ENCODE measurements at places on chromosomes 1 and 21. TPM values are rescaled to one million over a fixed set of nuclear protein-coding genes. Genes with fewer than 3 reads are reported as not detected.

Gene ADORA1
- total RNA-seq: 0.59 TPM

Gene USP24
- total RNA-seq: 46.7 TPM

Gene SPATA1
- 1.8 TPM for total RNA-seq

Gene FMN2
- 15.4 TPM for total RNA-seq

Gene HTR6
- total RNA-seq: not detected

Gene S100A16
- 537 TPM for total RNA-seq

Gene COL16A1
- 58.5 TPM for total RNA-seq

Gene CD1B
- not detected for total RNA-seq

Gene CALML6
- under 0.01 TPM for total RNA-seq

Gene PROX1
- 0.37 TPM for total RNA-seq

Gene MATN1
- total RNA-seq: not detected

Gene SEC22B
- total RNA-seq: 48.1 TPM

Gene TIE1
- total RNA-seq: under 0.01 TPM

Data from subcutaneous preadipocyte (primary cell).